ENCODE measurements at places on chromosomes 4 and X.

DNA sequence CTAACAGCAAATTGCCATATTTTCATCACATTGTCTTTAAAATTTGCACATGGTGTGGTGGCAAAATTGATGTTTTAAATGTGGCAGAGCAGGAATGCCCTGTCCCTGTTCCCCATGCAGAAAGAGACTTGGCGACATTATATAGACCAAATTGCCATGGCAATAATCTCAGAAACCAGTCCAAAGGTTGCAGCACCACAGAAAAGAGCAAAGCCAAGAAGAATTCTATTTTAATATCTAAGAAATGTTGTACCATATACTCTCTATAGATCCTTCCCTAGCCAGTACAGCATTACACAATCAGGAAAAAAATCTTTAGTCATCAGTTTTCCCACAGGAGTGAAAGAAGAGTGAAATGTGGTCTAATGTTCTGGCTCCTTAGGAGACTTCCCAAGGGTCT, 80.0 kb downstream of the UGT2B28 start:
- DNase-seq, result no peak

- DNase-seq, result no peak
These were observed 42.4 kb upstream of the NOCT start for GRCh38 chr4:138972956-138973801.

DNA sequence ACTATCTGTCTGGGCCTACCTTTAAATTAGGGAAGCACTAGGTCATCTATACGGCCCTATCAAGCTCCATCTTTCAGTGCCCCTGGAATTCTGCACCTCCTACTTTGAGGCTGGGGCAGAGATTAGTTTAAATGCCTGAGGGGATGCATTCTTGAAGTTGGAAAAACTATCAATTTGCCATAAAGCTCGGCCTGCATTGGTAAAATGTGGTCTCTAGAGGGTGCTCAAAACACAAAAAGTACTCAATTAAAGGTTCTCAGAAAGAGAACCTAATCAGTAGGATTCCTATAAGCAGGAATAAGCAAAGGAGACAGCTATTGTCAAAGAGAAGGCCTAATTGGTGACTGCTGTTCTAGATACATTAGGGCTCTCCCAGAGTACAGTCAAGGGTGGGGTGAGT, 111.7 kb downstream of the AMER1 start:
- no peak for DNase-seq

- DNase-seq, result no peak
These were observed 43.0 kb downstream of the CCDC158 start for GRCh38 chr4:76377911-76378310.

DNA sequence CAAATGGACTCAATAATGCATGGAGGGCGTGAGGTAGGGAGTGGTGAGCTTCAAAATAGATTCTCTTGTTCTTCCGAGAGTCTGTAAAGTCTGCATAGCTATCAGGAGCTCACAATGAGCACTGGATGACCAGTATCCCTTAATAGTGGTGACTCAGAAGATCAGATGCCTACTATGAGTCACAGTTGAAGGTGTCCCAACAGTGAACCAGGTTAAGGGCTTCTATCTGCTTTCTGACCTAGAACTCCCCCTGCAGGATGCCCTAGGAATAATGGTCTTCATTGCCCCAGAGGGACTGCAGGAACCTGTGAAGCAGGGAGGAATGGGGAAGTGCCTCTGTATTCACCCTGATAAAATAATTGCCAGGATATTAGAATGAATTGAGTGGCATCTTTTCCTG, 22.1 kb downstream of the DGKK start:
- no peak for DNase-seq

DNA sequence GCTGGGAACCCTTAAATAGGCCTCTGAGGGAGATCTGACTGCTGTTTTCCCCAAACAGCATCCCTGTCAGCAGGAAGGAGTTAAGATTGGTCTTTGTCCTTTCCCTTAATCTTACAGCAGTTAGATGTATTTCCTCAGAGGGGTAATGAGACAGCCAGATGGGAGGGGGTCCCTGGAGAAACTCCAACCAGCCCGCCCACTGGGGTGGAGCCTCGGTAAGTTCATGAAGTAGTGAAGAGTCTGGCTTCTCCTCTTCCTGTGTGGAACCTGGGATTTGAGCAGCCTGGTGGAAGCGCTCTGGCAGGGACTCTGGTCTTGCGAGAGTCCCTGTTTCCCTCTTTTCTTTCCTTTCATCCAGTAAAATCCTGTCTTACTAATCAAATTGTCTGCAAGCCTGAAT, 330.0 kb downstream of the TLL1 start:
- DNase-seq, result no peak

- no peak for DNase-seq
These were observed 98.1 kb downstream of the HNRNPD start for GRCh38 chr4:82275431-82276331.

GRCh38 chrX:55489314-55490009, at the start of gene USP51:
Gene USP51, minus strand, starts transcription at chrX:55489848. Its CDS starts 909 bp downstream, at chrX:55488939.
- peak; percentile 13 for DNase-seq

DNA sequence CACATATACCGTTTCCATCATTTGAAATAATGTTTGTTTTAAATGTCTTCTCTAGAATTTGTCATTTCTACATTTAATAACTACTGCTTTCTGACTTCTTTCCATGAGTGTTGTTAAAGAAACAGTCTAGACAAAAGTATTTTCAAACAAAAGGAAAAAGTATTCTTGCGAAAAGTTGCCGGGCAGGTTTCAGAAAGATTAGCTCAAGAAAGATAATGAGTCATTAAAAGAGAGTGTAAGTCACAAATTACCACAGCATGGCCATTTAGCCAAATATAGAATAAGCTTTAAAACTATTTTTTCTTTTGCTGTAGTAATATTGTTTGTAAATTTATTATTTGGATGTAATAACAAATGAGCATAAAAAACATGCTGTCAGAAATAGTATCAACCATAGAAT, 493.0 kb downstream of the TLL1 start:
- DNase-seq, result no peak

DNA sequence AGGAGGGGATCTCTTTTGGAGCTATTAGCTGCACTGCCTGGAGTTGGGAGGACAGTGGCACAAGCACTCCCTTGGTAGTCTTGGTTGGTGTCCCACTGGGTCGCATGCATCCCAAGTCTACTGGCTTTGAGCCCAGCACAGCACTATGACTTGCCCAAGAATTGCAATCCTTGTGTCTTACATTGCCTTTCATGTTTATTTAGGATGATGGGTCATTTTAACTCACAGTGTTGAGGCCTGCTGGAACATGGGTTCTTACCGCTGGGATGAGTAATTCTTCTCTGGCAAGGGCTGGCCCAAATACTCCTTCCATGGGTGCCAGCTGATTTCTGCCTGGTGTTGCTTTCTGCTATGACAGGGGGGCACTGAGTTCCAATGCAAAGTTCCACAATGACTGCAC, 185.5 kb downstream of the TEX13C start:
- no peak for DNase-seq

GRCh38 chr4:67397931-67398330, 147.4 kb downstream of the CENPC start:
- DNase-seq, result no peak

GRCh38 chrX:10608099-10608498, 12.3 kb downstream of the MID1 start:
- no peak for DNase-seq

- no peak for DNase-seq
These were observed 93.8 kb upstream of the CLCN4 start for GRCh38 chrX:10062980-10063379.

- DNase-seq, result no peak
These were observed 192.1 kb downstream of the IDS start for GRCh38 chrX:149312988-149313387.

- DNase-seq, result no peak
These were observed 5.4 kb upstream of the PIM2 start for GRCh38 chrX:48924270-48924669.

- no peak for DNase-seq
These were observed 29.9 kb upstream of the TTC29 start for GRCh38 chr4:146975527-146975926.

DNA sequence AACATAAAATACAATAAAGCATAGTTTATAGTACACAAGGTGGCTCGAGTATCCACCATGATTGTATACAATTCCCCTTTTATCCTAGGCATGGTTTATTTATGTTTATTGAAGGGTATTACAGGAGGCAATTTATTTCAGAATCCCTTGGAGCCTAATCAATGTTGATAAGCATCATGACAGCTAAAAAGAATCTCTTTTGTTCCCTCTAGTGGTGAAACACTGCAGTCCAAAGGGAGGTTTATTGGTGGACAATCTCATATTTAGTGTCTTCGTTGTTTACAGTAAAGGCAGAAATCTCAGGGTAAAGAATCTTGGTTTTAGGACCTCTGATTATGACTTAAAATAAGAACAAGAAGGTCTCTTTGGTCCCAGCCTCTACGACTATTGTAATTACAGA, 1712.5 kb downstream of the C4orf33 start:
- DNase-seq, result no peak

- no peak for DNase-seq
These were observed 40.0 kb downstream of the HADH start for GRCh38 chr4:108029731-108030130.

GRCh38 chrX:40043895-40044294, 53.9 kb downstream of the BCOR start:
- DNase-seq, result no peak

DNA sequence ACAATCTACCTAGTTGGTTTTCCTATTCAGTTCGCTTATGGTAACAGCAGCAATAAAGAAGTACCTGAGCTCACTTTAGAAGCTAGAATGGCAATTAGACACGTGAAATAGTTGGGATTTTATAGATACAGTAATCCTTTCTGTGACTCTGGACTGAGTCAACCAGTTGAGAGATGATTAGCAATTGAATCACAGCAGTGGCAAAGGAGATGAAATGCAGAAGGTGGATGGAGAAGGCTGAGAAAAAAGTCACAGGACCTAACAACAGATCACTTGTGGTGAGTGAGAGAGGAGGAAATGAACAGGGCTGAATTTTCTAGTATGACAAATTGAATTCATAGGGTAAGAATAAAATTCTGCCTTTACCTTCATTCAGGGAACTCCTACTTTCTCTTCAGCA, 197.1 kb upstream of the MAGEB18 start:
- DNase-seq, result no peak

Measured in T1000 (cell line).